ENCODE measurements at places on chromosomes 7 and 10.
A peak's percentile ranks its signal among the peaks of the same experiment; 100 is the strongest.

GRCh38 chr10:79320820-79321493, 26.3 kb upstream of the PPIF start:
- no peak for DNase-seq

GRCh38 chr10:5497948-5498730, 1.2 kb downstream of the CALML5 start:
- no peak for DNase-seq

DNA sequence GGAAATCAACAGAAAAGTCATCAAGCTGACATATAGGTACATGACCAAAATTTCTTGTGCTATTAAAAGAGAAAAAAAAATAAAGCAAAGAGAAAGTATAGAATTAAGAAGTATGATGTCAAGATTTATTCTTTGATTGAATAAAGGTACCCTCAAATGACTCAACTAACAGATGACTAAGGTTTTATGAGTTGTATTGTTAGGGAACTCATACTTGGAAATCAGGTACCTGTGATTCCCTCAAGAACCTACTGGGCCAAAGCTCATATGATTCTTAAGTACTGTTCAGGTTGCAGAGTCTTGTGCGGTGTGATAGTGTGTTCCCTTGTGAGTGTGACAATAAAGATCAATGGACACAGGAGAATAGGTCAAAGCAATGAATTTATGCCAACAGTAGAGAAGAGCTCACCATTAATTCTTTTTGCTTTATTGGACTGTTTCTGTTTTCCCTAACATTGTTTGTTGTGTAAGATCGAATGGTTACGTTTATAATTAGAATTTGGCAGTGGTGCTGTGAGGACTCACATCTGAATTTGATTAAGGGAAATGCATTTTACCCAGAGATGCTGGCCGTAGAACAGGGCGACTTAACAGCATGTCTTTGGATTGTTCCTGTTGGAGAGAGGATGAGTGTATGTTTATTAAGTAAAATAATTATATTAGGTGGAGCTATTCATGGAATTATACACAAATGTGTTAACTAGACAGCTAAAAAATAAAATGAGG, 293.2 kb upstream of the SEMA3D start:
- DNase-seq, result no peak

GRCh38 chr10:69890065-69890847, 88.5 kb downstream of the COL13A1 start:
- DNase-seq, result no peak

DNA sequence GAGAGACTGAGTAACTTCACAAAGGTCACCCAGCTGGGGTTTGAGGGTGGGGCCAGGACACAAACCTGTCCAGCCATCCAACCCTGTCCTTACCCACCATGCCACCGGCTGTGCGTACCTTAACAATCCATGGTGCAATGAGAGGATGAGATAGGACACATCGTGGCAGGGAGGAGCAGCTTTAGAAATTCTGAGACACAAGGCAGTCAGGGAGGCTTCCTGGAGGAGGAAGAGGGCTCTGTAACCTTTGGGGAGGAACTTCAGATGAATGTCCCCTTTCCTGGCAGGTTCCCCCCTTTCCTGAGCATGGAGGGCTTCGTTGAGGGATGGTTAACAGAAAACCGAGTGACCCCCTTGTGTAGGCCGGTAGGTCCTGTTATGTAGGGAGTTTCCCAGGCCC, 35.6 kb upstream of the SLC29A3 start:
- DNase-seq, result no peak

GRCh38 chr7:98647326-98647725, 30.2 kb downstream of the NPTX2 start:
- DNase-seq, result no peak

- no peak for DNase-seq
Observed at GRCh38 chr10:78844960-78845607, 223.7 kb upstream of the ZMIZ1 start.

DNA sequence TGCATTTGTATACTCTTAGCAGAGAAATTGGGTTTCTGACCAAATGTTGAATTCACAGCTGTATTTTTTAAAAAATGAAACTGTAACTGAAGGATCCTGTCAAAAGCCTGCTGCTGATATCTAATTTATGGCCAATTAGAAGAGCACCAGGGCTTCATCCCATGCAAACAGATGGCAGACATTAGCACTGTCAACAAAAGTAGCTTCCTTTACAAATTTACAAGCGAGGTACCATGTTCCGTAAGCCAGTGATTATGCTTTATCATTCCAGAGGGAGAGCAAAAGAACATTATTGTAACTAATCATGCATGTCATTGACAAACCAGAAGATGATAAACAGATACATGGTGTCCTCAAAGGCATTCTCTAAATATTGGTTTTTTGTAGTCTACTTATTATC, 177.2 kb upstream of the DKK1 start:
- no peak for DNase-seq

GRCh38 chr7:111752022-111752582, 189.8 kb upstream of the IMMP2L start:
- DNase-seq, result peak; percentile 73
